AG09319 (cell line): ENCODE measurements at places on chromosomes 5 and 9.
A peak's percentile ranks its signal among the peaks of the same experiment; 100 is the strongest.

GRCh38 chr9:76729980-76730737 lies 34.1 kb upstream of the PCA3 start:
- DNase-seq: no peak

GRCh38 chr9:118094387-118094786 lies 390.2 kb downstream of the TLR4 start:
- DNase-seq: no peak

- no peak for DNase-seq
Measured at GRCh38 chr9:124478354-124478753, 28.1 kb downstream of the ADGRD2 start.

- DNase-seq: no peak
Measured at GRCh38 chr5:179913461-179913860, 5.8 kb upstream of the TBC1D9B start.

- peak; percentile 49 for DNase-seq
Measured at GRCh38 chr9:129968690-129969485, 74.1 kb downstream of the FNBP1 start.

DNA sequence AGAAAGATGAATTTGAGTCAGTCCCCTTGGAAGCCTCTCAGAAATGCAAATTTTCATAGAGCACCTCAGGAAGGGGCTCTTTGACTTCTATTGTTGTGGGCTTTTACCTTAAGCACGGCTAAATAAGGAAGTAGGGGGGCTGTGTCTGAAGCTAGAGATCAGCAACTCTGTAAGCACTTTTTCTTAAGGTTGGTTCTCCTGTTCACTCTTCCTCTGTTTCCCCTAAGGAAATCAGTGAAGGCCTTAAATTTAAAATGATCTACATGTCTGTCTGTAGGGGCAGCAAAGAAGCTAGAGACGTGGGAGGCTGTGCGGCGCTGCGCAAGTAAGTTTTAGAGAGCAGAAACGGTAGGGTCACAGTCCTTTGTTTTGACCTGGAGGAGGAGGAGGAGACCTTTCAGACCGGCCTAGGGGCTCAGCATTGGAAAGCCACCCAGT lies 1.2 kb upstream of the CDC14B start:
- no peak for DNase-seq

DNA sequence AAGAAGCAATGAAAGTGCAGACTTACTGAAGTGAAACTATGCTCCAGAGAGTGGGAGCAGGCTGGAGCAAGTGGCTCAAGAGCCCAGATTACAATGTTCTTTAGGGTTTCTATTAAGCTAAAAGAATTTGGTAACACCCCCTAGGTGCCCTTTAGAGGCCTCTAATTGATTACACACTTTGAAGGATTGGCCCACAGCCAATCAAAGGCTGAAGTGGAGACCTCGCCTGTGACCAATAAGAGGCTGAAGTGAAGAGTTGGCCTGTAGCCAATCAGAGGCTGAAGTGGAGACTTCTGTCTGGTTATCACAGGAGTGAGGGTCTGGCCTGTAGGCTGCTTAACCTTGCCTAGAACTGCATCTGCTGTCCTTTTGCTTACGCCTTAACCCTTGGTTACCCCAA lies 46.7 kb upstream of the SPATA31C2 start:
- no peak for DNase-seq

- no peak for DNase-seq
Measured at GRCh38 chr5:181217111-181217802, 5.8 kb upstream of the TRIM41 start.

- no peak for DNase-seq
Measured at GRCh38 chr9:79651251-79651795, 79.6 kb downstream of the TLE4 start.

- no peak for DNase-seq
Measured at GRCh38 chr5:89055015-89055694, 172.2 kb upstream of the MEF2C start.

DNA sequence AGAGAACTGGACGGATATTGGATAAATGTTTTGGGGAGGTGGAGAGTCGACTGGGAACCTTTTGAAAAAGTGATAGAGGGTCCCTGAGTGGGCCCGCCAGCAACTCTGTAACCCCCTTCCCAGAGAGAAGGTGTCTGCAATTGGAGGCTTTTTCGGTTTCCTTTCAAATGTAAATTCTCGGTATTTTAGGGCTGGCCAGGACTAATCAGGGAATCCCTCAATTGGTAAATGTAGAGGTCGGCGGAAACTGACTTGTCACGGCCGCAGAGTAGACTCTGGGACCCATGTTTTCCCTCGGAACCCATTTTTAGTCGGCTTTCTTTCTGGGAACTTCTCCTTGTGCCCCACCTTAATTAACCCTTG lies 524 bp downstream of the CCNB1 start:
- no peak for DNase-seq

GRCh38 chr5:156402387-156402921 lies 75.5 kb downstream of the SGCD start:
- no peak for DNase-seq

- DNase-seq: no peak
Measured at GRCh38 chr9:131407717-131408195, 13.9 kb downstream of the PRRC2B start.

DNA sequence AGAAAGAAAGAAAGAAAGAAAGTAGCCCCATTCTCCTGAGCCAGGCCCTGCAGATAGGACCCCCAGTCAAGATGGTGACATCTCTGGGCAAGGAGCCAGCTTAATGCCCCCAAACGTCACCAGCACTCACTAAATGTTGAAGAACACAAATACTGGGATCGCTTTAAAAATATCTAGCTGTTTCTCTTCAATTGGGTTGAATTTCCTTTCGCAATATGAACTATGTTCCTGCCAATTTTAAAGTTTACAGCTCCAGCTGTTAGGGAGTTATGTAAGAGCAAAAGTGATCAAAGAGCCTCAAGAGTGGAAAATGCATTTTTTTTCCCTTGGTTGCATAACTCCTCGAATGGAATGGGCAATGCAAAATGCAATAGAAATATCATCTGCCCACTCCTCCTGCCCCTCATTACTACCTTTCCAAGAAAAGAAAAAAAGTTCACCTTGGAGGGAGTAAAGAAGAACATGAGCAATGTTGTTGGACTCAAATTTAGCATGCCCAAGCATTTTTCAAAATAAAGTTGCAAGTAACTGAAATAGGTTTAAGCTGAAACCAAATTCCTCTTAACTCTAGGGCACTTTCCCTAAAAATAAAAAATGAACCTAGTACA lies 244.2 kb upstream of the PIK3R1 start:
- peak; percentile 62 for DNase-seq

GRCh38 chr9:127455324-127455992 lies 4.1 kb downstream of the LRSAM1 start:
- no peak for DNase-seq

DNA sequence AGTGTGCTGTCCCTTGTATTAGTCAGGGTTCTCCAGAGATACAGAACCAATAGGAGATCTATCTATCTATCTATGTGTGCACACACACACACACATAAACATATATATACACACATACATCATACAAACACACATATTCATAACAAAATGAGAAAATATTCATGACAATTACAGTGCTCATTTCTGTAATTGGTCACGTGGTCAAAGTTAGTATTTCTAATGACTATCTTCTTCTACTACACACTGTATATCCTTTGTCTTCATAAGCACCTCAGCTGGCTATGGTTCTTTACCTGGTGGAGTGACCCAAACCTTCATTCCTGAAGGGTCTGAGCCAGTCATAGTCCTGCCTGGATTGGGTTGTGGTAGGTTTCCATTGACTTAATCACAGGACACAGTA lies 17.7 kb upstream of the BTF3 start:
- no peak for DNase-seq

- no peak for DNase-seq
Measured at GRCh38 chr5:948472-949274, 56.0 kb downstream of the TRIP13 start.

- DNase-seq: no peak
Measured at GRCh38 chr5:80069918-80070318, 34.8 kb downstream of the THBS4 start.

DNA sequence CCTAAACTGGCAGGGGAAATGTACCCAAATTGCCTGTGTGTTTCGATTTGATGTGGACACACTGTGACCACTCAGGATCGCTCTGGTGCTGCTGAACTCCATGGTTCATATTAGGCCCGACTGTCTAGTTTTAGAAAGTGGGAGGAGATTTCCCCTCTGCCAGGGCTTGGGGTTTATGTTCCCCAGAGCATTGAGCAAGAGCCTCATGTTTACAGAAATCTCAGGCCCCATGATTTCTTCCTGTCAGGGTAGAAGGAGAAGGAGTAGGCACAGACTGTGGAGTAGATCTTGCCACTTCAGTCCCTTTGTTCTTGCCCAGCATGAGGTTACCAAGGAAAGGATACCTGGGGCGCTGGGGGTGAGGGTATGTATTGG lies 40.8 kb upstream of the GLRX start:
- DNase-seq: peak; percentile 45

DNA sequence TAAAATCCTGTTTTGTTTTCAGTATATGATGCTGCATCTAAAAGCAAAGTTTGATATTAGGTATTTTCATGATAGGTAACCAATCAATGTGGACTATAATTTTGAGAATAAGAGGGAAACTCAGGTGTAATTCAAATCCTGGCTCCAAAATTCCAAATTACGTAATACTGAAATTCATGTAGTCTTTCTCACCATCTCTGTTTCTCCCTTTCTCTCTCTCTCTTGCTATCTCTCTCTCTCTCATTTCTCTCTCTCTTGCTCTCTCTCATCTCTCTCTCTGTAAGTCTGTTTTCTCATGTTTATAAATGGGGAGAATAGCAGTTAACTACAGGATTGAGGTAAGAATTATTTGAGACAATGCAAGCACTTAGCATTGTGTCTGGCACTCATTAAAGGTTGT lies 401.1 kb upstream of the TLE4 start:
- DNase-seq: no peak

- peak; percentile 73 for DNase-seq
Measured at GRCh38 chr5:83368319-83368718, 103.2 kb upstream of the VCAN start.

DNA sequence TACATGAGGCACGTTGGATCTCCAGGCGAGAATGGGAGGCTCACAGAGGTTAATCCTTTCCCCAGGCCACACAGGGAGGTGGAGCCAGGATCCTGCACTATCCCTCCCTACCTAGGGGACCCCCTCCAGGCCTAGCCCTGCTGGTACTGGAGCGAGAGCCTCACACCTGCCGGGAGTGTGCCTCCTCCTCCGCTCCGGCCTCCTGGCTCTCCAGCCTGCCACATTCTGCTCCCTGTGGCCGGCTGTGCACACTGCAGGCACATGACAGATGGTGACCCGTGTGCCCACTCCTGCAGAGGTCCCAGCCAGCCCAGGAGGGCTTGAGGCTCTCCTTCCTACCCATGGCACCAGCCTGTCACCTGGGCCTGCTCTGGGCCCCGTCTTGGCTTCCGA lies 93.4 kb downstream of the RXRA start:
- DNase-seq: no peak

DNA sequence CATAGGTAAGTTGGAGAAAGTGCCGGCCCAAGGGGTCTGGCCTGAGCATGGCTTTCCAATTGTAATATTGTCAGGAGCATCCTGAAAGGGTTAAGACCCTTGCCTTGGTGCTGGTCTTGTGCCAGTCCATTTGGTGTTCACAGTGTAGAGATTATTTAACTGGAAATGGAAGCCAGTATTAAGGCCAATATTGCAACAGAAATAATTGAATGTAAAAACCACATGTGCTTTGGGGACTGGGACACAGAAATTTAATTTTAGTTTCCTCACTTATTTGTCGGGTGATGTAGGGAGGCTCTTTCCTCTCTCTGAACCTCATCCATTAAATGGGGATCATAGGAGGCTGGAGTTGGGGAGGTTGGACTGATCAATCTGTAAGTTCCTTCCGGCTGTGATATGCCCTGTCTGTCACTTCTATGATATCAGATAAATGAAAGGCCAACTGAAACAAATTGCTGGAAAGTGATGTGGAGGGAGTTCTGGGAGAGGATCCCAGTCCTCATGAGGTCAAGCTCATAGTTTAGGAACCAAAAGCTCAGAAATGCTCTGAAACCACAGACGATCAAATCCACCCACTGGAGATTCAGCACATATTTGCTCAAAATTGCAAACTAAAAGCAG lies 54.8 kb upstream of the COL15A1 start:
- DNase-seq: peak; percentile 65

- DNase-seq: no peak
Measured at GRCh38 chr9:36486933-36487481, 85.7 kb upstream of the MELK start.

GRCh38 chr9:134641990-134642384 lies 384 bp downstream of the COL5A1 start:
- DNase-seq: no peak

DNA sequence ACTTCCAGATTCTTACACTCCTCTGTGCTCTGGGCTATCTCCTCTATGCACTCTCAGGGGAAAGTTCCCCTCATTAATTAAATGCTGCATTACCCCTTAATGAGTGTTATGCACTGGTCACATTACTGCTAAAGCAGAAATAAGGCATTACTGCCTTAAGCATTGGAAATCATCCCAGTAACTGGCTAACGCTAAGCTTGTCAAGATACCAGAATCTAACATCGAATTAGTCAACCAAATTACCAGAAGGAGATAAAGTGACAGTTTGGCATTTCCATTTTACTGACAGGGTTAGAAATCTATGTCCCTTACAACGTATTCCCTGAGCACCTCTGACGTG lies 69.5 kb upstream of the FAM169A start:
- DNase-seq: no peak

- no peak for DNase-seq
Measured at GRCh38 chr5:124651663-124652513, 94.6 kb downstream of the ZNF608 start.

DNA sequence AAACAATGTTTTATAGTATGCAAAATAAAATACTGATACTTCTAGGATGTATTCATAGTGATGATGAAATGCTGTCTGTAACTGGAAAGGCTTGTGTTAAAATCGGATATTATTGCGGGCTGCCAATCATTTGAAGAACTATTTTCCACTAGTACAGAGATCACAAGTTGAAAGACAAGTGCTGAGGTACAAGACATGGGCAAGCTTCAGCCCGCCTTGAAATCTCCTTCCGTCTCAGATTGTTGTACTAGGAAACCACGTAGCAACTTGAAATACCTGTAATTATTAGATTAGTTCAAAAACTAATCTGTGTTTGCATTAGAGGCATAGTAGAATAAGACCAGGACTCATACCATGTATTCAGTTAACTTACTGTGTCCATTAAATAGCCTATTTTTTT lies 218.2 kb downstream of the ARHGEF28 start:
- no peak for DNase-seq

- DNase-seq: peak; percentile 75
Measured at GRCh38 chr5:61409568-61409967, 77.5 kb downstream of the ZSWIM6 start.

GRCh38 chr9:120385606-120386389 lies 194.2 kb downstream of the CDK5RAP2 start:
- DNase-seq: no peak

DNA sequence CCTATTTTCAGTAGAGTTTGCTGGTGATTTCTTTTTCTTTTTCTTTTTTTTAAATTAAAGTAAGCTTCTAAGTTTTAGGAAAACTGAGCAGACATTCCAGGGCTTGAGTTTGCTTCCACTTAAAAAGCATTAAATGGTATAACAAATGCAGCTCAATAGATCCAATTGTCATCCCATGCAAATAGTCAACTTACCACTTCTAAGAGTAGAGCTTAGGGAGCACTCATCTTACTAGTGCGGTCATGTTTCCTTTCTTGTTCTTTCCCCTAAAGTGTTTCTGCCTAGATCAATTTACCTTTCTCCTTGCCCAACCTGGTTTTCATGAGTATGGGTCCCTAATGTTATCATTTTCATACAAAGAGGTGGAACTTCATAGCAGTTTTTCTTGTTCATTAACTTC lies 13.0 kb upstream of the CEP120 start:
- DNase-seq: no peak

- DNase-seq: no peak
Measured at GRCh38 chr5:56410696-56411095, 177.6 kb upstream of the ANKRD55 start.

GRCh38 chr9:96751815-96752214 lies 26.1 kb downstream of the ZNF510 start:
- DNase-seq: no peak
